ENCODE measurements at places on chromosomes 2 and 18. TPM values are rescaled to one million over a fixed set of nuclear protein-coding genes. Genes with fewer than 3 reads are reported as not detected.
A peak's percentile ranks its signal among the peaks of the same experiment; 100 is the strongest.

Gene DNAJB2
- 35.0 TPM for total RNA-seq

DNA sequence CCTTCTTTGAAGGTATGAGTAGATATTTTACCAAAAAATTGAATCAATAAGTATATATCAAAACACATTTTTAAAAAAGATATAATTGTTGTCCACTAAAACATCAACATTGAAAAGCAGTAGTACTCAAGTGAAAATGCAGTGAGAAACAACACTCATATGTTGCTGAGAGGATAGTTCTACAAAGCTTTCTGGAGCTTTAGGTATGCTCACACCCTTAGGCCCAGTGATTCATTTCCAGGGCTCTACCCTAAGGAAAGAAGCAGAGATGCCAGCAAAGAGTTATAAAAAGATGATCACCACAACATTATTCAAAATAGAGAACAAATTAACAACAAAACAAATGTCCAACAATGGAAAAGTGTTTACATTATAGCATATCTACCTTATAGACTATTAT, 197.3 kb upstream of the CCDC150 start:
- DNase-seq: no peak

Gene EFR3B
- 21.2 TPM for total RNA-seq

DNA sequence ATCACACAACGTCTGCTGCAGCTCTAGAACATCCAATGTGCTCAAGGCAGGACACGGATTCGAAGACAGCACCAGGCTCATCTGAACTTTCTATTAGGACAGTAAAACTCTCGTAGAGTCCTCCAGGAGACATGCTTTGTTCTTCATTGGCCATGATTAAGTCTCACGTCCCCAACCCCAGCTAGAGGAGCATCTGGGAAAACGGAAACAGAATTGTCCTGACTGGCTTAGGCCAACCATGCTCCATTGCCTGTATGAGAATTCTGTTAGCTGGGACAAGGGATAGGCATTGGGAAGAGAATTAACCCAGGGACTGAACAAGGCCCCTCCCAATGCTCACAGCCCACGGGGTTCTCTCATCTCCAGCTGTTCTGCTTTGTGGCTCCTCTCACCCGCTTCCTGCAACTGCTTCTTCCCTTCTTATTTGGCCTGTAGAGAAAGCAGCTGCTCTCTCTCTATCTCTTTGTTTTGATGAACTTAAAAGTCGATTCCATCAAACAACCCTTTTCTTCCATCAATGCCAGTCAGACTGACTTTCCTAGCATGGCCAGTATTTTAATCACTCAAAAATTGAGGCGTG, 75.6 kb downstream of the C1QL2 start:
- DNase-seq: no peak

- no peak for DNase-seq
These were observed 26.2 kb downstream of the CFAP53 start for GRCh38 chr18:50240080-50240563.

DNA sequence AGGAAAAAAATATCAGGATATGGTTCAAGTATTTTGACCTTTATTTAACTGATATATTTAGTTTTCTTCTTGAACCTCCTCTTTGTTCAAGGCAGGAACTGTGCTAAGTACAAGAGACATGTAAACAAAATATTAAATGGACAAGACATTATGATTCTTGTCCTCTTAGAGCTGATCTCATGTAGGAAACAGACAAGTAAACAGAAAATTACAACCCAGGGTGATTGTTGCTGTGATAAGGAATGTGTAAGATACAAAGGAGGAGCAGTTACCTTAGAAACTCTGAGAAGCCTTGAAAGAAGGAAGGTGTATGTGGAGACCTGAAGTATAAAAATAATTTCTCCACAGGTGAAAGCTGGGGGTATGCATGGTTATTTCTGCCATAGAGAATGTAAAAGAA, 12.9 kb downstream of the RBM45 start:
- DNase-seq: no peak

Gene PFN4
- total RNA-seq: 0.43 TPM

GRCh38 chr18:75376004-75376403, 51.5 kb downstream of the SMIM21 start:
- DNase-seq: no peak

DNA sequence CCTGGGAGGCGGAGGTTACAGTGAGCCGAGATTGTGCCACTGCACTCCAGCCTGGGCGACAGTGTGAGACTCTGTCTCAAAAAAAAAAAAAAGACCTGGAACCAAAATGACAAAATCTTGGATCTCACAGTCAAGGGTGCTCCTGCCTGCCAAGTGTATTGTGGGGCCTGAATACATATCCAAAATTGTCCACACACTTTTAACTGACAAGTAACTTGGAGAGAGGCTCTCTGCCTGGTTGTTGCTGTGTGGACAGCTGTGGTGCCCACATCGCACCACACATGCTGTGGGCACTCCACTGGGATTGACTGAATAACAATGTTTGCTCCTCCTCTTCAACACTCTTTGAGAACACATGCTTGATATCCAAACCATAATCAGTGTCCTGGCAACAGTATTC, 117.6 kb upstream of the REV1 start:
- no peak for DNase-seq

DNA sequence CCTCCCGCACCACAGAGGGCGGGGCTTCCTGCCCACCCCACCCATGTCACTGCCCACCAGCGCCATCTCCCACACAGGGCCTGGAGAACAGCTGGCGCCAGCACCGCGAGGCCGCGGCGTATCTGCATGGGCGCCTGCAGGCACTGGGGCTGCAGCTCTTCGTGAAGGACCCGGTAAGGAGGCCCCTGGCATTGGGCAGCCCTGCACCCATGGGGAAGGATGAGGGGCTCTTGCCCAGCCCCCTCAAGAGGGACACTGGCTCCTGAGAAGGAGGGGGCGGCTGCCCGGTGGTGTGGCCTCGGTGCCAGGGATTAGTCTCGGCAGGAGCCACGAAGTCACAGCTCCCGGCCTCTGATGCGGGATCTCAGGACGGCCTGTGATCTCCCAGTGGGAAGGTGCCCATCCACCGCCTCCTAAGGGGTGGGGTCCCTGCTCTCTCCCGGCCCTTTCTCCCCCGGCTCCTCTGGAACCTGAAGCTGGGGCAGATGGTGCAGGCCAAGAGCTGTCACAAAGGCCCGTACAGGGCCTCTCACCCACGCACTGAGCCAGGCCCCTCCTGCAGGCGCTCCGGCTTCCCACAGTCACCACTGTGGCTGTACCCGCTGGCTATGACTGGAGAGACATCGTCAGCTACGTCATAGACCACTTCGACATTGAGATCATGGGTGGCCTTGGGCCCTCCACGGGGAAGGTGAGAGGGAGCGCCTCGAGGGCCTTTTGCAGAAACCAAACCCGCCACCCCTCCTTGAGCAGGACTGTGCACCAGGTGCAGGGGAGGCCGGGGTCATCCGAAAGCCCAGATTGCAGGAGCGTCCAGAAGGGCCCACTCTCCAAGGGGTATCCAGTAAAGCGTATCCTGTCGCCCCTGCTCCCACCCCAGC, 9.1 kb downstream of the AGXT start:
- no peak for DNase-seq

DNA sequence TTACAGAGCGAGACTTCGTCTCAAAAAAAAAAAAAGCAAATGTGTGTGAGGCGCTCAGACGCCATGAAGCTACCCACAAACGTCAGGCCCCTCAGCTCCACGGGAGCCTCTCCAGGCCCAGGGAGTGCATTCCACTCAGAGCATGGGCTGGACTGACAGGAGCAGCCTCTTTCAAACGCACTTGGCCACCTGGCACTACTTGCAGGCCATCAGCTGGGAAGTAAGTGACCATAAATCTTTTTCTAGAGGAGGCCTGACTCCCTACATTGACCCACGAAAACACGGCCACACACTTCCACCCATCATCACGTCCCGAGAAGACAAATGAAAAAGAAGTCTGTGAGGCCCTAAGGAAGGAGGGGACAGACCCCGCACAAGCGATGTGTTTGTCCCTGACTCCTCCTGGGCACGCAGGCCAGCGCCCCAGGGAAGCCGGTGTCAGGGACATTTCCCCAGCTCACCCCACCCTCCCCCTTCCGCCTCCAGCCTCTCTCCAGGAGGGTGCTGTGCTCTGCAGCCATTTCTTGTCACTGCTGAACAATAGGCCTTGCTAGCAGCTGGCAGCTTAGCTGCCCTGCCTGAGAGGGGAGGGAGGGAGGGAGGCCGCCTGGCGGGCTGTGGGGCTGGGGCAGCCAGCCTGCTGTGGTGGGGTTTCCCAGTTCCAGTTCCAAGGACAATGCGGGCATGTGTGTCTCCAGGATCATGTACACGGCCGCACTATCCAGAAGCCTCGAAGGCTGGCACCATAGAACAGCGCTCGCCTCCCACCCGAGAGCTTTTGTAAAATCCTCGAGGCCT, 26.6 kb downstream of the SERTAD2 start:
- DNase-seq: peak; percentile 86

DNA sequence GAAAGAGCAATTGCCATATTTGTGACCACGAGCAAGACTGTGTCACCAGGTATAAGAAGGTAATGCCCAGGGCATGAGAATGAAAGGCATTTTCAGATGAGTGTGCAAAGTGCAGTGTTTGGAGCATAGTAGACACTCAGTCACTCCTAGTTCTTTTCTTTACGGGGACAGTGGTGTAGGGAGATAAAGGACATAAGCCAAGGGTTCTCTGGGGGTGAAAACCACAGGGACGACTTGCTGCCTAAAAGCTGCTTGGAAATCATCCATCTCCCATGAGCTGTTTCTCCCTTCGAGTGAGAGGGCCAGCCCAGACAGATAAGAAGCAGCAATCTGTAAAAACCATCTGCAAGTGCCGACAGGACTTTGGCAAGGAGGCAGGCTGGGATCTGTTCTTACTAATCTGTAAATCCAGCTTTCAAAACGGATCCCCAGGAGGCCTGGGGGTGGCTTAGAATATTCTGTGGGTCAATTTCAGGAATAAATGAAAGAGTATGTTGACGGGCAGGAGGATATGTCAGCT, 221.6 kb downstream of the LPIN1 start:
- DNase-seq: peak; percentile 5

DNA sequence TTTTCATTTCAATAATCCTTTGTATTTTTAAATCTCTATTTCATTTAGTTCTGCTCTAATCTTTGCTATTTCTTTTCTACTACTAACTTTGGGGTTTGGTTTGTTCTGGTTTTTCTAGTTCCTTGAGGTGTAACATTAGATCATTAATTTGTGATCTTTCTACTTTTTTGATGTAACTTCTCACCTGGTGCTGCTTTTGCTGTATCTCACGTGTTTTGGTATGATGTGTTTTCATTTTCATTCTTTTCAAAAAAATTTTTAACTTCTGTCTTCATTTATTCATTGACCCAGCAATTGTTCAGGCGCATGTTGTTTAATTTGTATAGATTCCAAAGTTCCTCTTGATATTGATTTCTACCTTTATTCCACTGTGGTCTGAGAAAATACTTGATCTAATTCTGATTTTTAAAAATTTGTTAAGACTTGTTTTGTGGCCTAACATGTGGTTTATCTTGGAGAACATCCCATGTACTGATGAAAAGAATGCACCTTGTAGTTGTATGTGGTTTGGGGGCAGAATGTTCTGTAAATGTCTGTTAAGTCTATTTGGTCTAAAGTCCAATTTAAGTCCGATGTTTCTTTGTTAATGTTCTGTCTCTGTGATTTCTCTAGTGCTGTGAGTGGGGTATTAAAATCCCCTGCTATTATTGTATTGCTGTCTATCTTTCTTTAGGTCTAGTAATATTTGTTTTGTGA, 17.3 kb upstream of the MALT1 start:
- no peak for DNase-seq

- DNase-seq: peak; percentile 70
These were observed 31.6 kb downstream of the PCBP1 start for GRCh38 chr2:70118798-70119454.

- no peak for DNase-seq
These were observed 73.9 kb downstream of the SLC39A10 start for GRCh38 chr2:195730912-195731311.

DNA sequence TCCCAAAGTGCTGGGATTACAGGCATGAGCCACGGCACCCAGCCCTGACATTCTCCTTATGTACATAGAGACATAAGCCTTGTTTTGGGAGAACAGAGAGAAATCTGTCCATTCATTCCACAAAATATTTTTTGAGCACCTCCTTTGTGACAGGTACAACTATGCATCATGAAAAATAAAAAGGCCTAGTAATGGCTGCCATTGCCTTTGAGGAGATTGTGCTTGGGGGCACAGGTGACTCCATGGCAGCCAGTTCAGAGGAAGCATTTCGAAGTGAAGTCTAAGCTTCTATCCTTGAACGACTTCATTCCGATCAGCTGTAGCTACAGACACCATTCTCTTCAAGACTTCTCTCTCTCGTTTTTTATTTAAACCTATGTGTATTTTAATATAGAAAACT, 10.5 kb upstream of the MYCN start:
- no peak for DNase-seq

Gene SAG
- total RNA-seq: 0.03 TPM

Gene SLC11A1
- not detected for total RNA-seq
